ENCODE measurements at places on chromosomes 5 and 9.

DNA sequence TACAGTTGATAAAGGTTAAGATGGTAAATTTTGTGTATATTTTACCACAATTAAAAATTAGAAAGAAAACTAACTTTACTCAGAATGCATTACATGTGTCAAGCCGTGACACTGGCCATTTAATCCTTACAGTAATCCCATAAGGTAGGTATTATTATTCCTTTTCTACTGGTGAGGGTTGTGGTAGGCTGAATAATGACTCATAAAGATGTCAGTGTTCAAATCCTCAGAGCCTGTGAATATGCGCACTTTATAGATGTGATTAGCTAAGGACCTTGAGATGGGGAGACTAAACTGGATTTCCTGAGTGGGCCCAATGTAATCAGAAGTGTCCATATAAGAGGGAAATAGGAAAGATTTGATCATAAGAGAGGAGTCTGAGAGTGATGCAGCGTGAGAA, 288.1 kb downstream of the TMEM167A start:
- DNase-seq: no peak

DNA sequence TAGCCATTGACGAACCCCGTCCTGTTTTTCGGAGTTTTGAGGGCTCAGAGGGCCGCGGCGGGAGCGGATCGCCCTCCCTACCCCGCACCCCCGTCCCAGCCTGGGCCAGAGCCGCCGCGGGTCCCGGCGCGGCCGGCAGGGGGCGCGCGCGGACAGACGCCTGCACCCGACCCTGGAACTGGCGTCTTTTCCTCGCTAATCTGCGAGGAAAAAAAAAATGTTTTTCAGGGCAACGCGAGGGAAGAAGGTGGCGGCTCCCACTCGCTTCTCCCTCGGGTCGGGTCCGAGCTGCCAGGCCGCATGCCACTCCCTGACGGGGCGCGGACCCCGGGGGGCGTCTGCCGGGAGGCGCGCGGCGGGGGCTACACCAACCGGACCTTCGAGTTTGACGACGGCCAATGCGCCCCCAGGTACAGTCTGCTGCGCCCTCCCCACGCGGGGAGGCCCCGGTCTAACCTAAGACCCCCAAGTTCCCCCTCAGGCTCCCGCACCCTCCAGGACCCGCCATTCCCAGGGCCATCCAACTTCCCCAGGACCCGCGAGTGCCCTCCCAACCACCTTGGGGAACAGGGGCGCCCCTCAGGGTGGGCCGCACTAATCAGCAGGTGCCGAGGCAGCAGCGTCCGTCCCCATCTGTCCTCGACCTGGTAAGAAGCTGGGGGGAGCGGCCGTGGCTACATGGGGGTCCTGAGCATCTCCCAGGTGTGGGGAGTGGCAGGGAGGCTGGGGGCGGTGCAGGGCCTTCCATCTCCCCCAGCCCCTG, at the start of gene KCNT1:
KCNT1 (plus strand) TSS at position 227 of the 763 bp plus-strand sequence; CDS start at position 301, 74 bp downstream.
- peak; percentile 37 for DNase-seq

- no peak for DNase-seq
Observed at GRCh38 chr9:132066057-132066456, 13.6 kb downstream of the MED27 start.

DNA sequence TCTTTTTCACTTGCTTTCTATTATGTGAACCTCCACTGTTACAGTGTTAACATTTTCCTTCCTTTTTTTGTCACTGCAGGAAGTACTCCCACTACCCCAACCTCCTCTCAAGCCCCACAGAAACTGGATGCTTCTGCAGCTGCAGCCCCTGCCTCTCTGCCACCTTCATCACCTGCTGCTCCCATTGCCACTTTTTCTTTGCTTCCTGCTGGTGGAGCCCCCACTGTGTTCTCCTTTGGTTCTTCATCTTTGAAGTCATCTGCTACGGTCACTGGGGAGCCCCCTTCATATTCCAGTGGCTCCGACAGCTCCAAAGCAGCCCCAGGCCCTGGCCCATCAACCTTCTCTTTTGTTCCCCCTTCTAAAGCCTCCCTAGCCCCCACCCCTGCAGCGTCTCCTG, 18.8 kb downstream of the NUP214 start:
- DNase-seq: no peak

- DNase-seq: no peak
Observed at GRCh38 chr9:121292801-121293241, 24.9 kb downstream of the GSN start.

GRCh38 chr5:176820937-176821336, 10.6 kb downstream of the UNC5A start:
- peak; percentile 54 for DNase-seq

- no peak for DNase-seq
Observed at GRCh38 chr5:59607138-59607765, 286.3 kb downstream of the PDE4D start.

DNA sequence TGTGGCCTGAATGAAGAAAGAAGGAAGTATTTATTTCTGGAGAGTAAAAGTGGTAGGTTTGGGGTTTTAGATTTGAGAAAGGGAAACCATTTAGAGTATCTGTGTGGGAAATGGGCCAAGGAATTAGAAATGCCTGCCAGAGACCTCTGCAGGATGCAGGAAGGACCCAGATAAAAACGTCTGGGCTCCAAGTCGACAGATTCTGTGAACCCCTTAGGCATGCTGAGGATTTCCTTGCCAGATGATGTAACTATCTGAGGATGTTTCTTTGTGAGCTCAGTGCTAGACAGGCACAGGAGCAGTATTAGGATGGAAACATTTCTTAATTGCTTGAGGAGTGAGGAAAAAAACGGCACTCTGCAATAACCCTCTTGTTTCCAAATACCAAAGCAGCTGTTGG, 251.8 kb upstream of the DMRT1 start:
- no peak for DNase-seq
